AG04449 (cell line): ENCODE measurements at places on chromosomes 7 and 10.
A peak's percentile ranks its signal among the peaks of the same experiment; 100 is the strongest.

DNA sequence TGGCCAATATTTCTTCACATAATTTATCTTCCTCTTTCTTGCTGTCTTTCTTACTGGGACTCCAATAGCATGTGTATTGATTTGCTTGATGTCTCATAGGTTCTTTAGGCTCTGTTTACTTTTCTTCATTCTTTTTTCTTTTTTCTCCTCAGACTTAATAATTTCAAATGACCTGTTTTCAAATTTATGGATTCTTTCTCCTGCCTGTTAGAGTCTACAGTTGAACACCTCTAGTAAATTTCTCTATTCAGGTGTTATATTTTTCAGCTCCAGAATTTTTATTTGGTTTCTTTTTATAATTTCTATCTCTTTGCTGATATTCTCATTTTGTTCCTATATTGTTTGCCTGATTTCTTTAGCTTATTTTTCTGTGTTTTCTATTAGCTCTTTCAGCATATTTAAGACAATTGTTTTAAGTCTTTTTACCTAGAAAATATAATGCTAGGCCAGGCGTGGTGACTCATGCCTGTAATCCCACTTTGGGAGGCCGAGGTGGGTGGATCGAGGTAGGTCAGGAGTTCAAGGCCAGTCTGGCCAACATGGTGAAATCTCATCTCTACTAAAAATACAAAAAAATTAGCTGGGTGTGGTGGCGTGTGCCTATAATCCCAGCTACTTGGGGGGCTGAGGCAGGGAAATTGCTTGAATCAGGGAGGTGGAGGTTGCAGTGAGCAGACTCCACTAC, 61.9 kb upstream of the TNS3 start:
- no peak for DNase-seq

DNA sequence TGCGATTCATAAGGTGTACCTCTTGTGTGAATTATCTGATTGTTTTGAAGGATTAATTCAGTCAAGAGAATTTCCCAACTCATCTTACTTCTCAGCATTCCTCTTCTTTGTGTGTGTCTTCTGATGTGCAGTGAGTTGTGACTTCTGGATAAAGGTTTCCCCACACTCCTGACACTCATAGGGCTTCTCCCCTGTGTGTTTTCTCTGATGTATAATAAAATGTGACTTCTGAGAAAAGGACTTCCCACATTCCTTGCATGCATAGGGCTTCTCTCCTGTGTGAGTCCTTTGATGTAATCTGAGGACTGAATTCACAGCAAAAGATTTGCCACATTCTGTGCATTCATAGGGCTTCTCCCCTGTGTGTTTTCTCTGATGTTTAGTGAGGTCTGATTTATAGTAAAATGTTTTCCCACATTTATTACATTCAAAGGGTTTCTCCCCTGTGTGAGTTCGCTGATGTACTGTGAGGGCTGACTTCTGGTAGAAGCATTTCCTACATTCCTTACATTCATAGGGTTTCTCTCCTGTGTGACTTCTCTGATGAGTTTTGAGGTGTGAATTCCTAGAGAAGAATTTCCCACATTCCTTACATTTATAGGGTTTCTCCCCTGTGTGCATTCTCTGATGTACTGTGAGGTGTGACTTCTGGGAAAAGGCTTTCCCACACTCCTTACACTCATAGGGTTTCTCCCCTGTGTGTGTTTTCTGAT, 24.2 kb downstream of the ZNF25 start:
- no peak for DNase-seq

DNA sequence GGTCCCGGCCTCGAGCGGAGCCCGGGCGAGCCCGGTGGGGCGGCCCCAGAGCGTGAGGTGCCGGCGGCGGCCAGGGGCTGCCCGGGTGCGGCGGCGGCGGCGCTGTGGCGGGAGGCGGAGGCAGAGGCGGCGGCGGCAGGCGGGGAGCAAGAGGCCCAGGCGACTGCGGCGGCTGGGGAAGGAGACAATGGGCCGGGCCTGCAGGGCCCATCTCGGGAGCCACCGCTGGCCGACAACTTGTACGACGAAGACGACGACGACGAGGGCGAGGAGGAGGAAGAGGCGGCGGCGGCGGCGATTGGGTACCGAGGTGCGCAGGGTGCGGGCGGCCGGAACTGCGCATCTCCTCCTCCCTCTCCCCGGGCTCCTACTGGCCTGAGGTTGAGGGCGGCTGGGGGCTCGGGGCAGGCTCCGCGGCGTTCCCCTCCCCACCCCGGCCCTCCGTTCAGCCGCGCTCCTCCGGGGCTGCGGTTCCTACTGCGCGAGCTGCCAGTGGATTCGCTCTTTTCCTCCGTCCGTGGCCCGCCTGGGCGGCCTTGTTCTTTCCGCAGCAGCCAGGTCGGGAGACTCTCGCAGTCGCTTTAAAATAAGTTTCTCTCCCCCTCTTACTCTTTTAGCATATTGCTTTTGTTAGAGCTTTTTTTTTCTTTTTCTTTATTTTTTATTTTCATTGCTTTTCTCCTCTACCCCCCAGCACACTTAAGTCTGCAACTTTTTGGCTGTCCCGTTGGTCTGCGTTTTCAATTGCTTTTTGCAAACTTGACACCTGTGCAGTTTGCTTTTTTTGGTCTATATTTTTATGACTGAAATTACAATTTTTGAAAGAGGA, 600 bp downstream of the SIRT1 start:
- DNase-seq, result no peak

- no peak for DNase-seq
These were observed 169.9 kb downstream of the RNF133 start for GRCh38 chr7:122528879-122529481.

DNA sequence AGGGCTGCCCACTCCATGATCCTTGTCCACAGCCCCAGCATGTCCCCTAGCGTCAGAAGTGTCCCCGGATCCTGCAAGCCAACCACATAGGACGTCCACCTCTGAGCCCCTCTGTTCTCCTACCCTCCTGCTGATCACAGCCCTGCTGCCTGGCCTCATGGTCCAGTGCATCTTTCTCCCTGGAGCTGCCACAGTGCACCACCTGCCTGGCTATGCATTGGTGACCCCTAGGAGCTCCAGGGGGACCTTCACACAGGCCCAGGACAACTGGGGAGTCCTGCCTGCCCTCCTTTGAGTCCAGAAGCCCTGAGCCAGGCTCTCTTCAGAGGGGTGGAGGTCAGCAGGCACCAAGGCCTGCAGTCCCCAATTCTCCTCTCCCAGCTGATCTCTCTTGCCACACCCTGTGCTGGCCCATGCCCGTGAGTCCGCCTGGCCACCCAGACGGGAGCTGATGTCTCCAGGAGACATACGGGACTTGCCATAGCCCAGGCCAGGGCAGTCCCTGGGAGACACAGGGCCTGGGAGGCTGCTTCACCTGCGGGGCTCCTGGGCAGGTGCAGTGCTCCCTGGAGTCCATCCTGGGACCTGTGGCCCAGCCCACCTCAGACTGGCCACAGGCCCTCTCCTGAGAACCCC, 77.4 kb upstream of the RET start:
- no peak for DNase-seq

DNA sequence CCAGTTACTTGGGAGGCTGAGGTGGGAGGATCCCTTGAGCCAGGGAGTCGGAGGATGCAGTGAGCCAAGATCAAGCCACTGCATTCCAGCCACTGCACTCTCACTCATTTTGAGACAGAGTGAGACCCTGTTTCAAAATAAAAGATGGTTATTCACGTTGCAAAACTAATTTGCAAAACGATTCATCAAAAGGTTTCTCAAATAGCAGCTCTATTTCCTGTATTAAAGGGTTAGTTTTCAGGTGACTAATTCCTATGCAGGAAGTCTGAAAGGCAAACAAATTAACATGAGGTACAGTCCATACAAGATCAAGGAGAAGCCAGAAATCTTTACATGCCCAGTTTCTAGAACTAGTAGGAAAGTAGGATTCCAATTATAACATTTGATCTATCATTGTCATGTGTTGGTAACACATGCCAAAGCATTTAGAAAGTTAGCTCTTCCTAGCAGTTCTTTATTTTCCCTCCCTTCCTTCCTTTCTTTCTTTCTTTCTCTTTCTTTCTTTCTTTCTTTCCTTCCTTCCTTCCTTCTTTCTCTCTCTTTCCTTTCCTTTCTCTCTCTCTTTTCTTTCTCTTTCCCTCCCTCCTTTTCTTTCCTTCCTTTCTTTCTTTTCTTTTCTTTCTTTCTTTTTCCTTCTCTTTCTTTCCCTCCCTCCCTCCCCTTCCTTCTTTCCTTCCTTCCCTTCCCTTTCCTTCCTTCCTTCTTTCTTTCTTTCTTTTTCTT, 49.3 kb downstream of the DENND2A start:
- DNase-seq, result no peak

- DNase-seq, result no peak
These were observed 6.4 kb downstream of the SDK1 start for GRCh38 chr7:3307435-3307834.

- no peak for DNase-seq
These were observed 6.9 kb downstream of the SMC3 start for GRCh38 chr10:110574420-110574819.

- no peak for DNase-seq
These were observed 13.7 kb downstream of the HTRA1 start for GRCh38 chr10:122475100-122475499.

GRCh38 chr10:13139150-13139549, 22.2 kb upstream of the MCM10 start:
- DNase-seq, result no peak

DNA sequence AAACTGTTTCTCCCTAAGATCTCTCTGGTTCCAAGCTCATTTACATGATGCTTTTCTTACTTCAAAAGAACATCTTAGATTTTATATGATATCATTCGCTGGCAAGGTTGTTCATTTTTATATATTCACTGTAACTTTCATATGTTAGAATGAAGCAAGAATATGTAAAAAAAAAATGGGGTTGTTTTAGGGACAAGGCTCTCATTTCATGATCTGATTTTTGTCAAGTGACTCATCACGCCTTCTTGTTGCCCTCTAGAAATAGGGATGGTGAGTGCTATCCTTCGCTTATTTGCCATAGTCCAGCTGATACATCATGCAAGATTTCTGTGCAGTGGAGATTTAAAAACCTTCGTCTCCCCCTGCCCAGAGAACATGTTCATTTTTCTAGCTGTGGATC, 14.0 kb upstream of the CELF2 start:
- DNase-seq, result peak; percentile 1

DNA sequence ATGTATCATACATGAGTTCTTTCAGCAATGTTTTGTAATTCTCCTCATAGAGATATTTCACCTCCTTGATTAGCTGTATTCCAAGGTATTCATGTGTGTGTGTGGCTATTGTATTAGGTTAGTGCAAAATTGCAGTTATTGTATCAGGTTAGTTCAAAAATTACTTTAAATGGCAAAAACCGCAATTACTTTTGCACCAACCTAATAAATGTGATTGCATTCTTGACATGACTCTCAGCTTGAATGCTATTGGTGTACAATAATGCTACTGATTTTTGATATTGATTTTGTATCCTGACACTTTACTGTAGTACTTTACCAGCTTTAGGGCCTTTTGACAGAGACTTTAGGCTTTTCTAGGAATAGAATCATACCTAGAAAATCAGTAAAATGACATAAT, 297.4 kb downstream of the ZWINT start:
- DNase-seq, result no peak

DNA sequence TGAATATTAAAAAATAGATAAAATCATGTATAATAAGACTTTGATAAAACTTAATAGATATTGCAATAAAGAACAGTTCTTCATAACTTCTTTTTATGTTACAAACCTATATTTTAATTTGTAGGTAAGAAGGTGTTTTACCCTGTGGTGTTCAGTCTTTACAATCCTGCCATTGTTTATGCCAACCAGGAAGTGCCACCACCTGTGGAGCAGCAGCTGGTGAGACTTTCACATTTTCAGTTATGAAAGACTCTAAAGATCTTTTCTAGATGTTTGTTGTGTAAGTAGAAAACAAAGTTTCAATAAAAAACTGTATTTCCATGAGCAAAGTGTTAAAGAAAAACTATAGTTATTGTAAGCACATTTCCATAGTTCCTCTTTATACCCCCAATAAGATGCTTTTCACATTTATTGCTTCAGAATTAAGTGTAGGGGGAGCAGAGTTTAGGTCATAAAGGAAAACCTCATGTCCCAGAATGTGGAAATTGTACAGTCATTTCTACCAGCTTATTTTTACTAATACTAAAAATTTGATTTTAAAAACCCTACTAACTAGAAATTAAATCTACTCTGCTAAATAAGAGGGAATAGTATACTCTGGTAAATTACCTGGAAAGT, 28.7 kb downstream of the CSGALNACT2 start:
- DNase-seq, result no peak

GRCh38 chr7:68694656-68695055, 903.6 kb upstream of the AUTS2 start:
- DNase-seq, result peak; percentile 16

DNA sequence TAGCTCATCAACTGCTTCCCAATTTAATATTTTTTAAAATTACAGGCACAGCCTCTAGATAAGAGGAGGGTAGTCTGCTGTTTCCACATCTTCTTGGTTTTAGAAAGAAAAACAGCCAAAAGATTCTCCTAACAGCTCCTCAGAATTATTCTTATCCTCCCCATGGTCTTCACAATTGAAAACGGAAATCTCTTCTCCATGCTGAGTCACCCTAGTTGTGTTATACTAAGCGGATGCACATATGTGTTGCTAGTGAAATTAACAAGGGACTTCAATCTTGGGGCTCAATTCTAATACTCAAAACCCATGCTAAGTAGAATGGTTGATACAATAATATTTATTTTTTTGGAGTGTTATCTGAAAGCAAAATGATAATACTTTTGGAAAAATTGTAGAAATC, 71.9 kb upstream of the NPY start:
- DNase-seq, result no peak

- DNase-seq, result no peak
These were observed 63.2 kb downstream of the LMBR1 start for GRCh38 chr7:156829669-156830336.

DNA sequence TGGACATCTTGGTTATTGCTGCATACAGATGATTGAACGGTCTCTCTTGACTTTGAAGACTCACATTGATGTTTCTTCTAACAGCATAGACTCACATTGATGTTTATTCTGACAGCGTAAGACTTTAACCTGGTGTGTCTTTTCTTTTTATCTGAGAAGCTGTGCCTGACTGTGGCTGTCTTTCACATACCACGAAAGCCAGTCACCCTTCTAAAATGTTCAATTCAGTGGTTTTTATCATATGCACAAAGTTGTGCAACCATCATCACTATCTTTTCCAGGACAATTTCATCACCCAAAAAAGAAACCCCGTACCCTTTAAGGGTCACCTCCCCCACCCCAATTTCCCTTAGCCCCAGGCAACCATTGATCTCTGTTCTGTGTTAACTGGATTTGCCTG, 24.7 kb downstream of the CELF2 start:
- no peak for DNase-seq
